ENCODE measurements at places on chromosomes 16 and 17.

GRCh38 chr16:86718118-86718517 is 139.8 kb downstream of the FOXL1 start:
- DNase-seq = no peak

DNA sequence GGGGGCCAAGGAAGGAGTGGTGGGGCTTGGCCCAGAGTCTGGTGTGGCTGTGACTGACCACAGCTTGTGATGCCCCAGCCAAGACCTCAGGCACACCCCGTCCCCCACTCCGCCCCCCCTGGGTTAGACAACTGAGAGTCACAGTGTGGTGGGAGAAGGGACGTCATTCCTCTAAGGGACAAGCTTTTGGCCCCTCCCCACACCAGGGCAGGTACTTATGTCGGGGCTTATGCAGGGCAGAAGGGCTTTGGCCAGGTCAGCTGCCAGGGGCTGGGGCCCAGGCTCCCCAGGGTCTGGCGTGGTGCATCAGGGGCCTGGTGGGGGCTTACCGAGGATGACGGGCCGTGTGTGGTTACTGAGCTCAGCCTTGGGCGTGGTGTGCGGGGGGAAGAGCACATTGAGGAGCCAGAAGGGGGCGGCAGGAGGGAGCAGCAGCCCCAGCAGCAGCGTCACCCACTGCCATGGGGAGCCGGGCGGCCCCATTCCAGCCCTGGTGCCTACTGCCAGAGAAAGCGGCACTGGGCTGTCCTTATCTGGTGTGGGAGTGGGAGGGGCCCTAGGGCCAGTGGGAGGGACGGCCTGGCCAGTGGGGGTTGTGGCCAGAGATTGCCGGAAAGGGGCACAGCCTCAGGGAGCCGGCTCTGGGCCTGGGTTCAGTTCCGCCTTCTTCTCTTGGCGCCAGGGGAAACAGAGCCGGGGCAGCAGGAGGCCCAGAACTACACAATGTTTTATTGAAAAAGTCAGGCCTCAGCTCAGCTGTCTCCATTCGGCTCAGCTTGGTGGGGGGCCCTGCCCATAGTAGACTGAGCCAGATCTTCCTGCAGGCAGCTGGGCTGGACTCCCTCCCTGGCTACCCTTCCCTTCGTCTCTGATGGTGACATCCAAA is at the start of gene LCAT:
Gene LCAT, minus strand, starts transcription at position 502 of the 886 bp plus-strand sequence. Its CDS starts 19 bp downstream, at position 483.
- DNase-seq = no peak

DNA sequence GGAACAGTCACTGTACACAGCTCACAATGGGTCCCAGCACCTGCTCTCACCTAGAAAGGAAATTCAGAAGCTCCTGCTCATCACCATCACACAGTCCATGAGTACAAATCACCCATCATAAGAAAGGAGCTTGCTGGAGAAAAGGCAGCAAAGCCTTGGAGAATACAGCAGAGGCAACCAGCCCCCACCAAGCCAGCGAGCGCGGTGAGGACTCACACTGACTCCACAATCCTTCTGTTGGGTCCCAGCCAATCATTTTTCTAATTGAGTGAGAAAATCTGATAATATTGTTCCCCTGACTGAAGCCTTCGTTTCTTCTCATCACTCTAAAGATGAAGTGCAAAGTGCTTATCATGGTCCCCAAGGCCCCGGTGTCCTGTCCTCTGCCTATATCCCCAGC is 298.3 kb downstream of the SLC39A11 start:
- DNase-seq = no peak

DNA sequence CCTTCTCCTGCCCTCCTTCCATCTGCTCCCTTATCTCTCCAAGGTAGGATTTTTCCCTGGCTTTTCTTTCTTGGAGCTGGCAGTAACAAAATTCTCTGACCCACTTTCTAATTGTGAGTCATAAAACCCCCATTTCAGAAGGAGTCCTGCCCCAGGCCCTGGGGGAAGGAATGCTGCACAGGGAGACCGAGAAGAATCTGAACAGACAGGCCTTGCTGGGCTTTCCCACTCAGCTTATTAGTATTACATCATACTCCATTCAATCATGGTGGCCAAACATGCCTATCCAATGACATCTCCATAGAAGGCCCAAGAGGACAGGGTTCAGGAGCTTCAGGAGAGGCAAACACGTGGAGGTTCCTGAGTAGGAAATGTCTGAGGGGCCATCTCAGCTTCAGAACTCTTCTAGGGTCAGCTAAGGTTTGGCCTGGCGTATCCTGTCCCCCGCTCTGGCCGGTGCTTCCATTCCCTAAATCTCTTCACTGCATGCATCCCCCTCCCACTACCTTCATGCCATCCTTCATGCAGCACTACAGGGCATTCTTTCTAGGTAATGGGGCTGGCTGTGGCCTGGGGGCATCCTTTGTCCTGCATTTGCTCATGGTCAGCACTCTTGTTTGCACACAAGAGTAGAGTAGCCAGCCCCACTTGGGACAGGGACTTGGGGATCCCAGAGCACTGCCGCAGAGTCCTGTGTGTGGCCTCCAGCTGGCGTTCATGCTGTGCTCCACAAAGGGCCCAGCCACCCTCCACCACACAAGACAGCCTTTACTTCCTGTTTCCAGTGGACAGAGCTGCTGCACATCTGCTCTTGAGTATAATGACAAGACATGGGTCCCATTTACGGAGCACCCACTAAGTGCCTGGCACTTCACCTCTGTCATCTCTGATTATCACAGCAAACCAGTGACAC is 8.2 kb downstream of the SLC6A2 start:
- DNase-seq = no peak

- no peak for DNase-seq
Observed at GRCh38 chr17:21756856-21757619, 64.7 kb downstream of the KCNJ18 start.

DNA sequence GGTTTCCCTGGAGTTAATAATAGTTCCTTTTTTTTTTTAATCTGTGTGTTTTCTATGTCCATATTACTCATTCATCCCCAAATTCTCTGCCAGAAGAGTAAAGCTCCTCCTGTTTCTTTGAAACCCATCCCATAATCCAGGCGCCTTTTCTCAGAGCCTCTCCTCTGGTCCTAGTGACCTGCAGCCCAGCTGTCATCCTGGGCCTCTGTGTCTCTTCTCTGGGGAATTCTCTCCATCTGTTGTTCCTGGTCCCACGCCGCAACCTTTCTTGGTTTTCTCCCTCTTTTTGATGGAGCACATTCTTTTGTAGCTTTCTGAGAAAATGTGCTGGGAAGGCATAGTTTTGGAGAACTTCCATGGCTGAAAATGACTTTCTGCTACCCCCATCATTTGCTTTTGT is 10.2 kb downstream of the KATNB1 start:
- DNase-seq = no peak

GRCh38 chr16:55690841-55691240 is 35.1 kb downstream of the SLC6A2 start:
- DNase-seq = no peak

DNA sequence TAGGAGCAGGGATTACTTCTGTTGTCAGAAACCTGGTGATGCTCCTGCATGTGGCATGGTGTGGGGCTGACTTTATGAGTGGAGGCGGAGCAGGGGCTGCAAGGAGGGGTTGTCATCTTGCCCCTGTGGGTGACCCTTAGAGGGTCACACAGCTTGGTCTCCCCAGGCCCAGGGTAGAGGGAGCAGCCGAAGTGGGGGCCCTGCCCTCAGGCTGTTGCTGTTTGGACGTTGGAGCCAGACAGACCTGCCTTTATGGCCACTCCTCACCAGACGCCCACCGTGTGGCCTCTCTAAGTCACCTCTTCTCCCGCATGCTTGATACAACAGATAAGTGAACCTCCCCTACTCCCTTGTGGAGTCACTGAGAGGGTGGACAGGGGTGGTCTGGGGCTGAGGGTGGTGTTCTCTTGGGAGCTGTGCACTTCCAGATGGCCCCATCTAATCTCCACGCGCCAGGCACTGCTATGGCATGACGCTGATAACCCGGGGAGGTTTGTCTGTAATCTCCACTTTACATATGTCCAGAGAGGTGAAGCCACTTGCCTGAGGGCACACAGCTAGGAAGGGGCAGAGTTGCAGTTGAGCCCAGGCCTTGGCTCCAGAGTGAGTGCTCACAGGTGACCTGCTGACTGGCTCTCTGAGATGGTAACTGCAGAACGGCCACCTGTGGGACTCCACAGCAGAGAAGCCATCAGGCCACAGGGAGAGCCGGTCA is 10.0 kb downstream of the MAP2K3 start:
- DNase-seq = no peak

- DNase-seq = no peak
Observed at GRCh38 chr16:11342021-11342855, 3.0 kb upstream of the RMI2 start.

DNA sequence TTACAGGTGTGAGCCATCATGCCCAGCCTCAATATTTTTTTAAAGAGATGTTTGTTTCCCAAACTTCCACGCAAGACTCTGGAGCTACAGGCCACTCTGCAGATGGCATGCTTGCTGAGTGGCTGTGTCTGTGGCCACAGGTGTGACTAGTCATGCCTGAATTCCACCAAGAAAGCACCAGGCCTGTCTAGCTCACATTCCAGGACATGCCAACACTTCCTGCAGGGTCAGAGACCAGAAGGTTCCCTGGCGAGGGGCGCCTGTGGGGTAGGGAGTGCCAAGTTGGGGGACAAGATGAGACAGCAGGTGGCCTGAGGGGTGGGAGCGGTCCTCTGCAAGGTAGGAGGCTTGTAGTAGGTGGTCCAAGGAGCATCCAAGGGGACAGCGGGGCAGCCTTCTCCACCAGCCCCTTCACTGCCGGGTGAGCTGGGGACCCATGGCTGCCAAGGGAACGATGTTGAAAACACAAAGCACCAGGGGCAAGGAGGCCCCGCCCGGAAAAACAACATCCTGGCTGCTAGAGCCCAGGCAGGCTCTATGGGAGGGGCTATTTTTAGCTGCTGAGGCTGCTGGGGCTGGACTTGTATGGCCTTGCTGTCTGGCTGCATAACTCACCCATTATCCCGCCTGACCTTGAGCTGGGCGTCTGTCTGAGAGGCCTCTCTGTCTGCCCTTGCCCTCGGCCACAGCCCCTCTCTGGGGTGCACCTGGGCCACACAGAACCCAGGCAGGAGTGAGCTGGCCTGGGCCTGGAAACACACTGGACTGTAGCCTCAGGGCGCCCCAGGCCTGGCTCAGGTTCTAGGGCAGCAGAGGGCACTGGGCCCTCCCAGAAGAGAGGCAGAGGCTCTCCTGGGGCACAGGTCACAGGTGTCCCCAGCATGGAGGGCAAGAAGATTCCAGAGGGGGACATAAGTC is 5.7 kb downstream of the TRIM47 start:
- peak; percentile 79 for DNase-seq

All from fibroblast of the conjunctiva (primary cell).